Stimulated activated CD8-positive, alpha-beta memory T cell treated with anti-CD3 and anti-CD28 coated beads, Interleukin-2, amount 100 ng/mL, for 48 hours (primary cell): ENCODE measurements at places on chromosomes 3 and 15.

DNA sequence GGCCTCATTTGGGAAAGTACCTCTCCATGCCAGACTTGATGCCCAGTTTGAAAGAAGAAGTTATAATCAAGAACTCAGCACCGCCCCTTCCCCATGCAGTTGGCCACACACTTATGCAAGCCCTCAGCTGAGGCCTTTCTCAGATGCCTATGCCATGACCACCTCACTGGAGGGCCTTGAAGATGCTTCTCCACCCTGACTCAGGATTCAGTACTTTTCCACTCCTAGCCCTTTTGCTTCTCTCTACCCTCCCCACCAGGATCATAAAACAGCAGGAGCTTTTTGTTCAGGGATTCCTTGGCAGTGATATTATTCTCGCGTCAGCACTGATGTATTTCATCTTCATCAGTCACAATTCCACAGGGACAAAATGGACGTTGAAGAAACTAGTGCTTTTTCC is 313.5 kb downstream of the PYDC2 start:
- DNase-seq, result no peak

DNA sequence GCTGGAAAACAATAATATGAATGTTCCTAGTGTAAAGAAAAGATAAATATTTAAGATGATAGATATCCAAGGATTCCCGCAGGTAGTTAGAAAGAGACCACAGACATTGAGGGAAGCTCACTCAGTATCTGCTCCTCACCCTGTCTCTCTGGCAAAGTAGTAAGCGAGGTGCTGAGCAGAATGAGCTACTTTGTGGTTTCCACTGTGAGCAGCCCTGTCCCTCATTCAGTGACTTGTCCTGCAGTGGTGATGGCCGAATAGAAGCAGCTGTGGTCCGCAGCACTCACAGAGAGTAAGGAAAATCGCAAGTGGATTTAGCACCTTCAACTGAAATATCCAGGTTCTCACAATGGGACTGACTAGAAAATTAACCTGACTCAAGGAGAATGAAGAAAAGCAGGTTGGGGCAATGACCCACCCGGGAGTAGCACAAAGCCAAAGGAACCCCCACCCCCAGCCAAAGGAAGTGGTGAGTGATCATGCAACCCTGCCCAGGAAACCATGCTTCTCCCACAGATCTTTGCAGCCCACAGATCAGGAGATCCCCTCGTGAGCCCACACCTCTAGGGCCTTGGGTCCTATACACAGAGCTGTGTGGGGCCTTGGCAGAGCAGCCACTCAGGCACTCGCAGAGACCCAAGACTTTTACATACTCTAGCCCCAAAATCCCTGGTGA is 21.8 kb upstream of the SLC25A38 start:
- peak; percentile 30 for DNase-seq

DNA sequence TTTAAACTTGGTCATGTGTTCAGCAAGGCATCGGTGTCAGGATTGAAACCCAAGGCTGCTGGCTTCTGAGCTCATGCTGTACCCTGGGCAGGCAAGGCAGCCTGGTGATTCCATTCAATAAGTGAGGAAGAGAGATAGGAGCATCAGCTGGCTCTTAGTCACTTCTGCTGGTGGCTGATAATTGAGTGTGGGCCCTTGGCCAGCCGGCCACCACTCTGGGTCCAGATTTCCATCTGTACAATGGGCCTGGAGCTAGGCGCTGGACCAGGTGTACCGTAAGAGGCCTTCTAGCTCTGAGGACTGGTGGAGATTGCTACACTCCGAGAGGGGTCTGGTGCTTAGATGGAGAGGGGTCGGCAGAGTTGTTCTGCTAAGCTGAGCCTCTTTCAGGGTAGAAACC is 4.3 kb downstream of the CD276 start:
- DNase-seq, result no peak

DNA sequence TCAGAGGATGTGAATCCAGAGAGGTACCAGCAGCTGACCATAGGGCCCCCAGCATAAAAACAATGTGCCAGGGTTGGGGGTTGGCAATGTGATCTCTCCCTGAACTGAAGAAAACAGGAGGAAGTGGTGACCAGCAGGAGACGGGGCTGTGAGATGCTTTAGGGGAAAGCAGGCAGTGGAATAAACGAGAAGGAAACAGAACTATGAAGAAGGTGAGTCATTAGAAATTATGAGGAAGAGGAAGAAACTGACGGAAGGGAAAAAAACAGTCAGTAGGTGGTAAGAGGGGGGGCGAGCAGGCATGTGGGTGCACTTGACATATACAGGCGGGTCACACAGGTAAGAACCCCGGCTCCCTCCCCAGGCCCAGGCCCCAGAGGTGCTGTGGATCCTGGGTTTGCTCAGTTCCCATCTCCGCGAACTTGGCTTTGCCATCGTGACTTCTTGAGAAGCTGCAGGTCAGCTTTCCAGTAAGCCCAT is 42.2 kb upstream of the B3GNT5 start:
- DNase-seq, result no peak

DNA sequence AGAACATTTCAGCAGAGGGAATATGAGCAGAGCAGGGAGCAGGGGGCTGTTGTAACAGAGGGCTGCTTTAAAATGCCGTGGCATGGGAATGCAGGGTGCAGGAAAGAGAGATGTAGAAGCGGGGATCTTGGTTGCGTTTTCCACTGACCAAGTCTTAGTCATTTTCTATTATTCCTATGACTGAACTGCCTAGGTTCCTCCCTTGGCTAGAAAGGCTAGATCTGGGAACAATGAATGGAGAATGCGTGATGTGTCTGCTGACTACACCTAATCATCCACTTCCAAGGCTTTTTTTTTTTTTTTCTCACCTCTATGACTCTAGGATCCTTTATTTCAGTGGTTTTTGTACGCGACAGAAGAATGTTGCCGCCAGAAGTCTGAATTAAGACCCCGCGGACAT is 607.4 kb upstream of the TBL1XR1 start:
- no peak for DNase-seq

DNA sequence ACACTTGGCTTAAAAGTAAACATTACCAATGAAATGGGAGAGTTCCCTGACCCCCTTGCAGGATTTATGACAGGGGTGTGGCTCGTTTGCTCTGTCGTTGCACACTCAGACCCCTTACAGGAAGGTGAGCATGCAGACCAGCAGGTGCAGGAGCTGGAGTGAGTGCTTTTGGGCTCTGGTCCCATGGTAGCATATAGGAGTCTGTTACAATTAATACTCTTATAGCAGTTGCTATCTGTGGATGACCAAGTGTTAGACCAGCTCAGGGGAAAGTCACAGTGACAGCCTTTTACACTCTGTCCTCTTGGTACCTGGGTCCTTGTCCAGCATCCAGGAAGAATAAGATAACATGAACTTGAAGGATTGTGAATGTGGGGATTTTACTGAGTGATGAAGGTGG is 1177.5 kb downstream of the NSUN3 start:
- no peak for DNase-seq
